Activated CD4-positive, alpha-beta memory T cell treated with anti-CD3 and anti-CD28 coated beads for 36 hours (primary cell): ENCODE measurements at places on chromosomes 1 and 21. TPM values are rescaled to one million over a fixed set of nuclear protein-coding genes. Genes with fewer than 3 reads are reported as not detected.
A peak's percentile ranks its signal among the peaks of the same experiment; 100 is the strongest.

DNA sequence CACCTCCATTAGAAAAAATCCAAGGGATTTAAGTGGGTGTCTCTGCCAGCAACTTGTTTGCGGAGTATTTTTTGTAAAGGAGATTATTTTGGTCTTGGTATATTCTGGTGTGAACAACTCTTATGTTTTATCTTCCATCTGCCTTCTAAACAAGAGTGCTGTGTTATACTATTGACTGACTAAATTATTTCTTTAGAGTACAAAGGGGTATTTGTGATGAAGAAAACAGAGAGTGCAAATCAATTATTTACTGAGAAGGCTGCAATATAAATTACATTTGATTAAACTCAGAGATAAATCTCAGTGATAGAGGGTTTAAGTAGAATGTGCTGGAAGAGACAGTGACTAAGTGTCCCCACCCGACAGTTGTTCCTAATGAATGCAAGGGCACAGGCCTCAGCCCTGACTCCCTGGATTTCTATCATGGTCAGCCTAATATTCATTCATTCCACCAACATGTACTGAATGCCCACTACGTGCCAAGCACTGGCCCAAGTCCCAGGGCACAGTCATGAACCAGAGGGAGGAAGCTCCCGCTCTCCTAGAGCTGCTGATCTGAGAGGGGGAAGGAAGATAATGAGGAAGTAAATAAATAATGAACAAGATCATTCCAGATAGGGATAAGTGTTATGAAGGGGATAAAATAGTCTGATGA lies 196.9 kb upstream of the C8B start:
- DNase-seq, result no peak

DNA sequence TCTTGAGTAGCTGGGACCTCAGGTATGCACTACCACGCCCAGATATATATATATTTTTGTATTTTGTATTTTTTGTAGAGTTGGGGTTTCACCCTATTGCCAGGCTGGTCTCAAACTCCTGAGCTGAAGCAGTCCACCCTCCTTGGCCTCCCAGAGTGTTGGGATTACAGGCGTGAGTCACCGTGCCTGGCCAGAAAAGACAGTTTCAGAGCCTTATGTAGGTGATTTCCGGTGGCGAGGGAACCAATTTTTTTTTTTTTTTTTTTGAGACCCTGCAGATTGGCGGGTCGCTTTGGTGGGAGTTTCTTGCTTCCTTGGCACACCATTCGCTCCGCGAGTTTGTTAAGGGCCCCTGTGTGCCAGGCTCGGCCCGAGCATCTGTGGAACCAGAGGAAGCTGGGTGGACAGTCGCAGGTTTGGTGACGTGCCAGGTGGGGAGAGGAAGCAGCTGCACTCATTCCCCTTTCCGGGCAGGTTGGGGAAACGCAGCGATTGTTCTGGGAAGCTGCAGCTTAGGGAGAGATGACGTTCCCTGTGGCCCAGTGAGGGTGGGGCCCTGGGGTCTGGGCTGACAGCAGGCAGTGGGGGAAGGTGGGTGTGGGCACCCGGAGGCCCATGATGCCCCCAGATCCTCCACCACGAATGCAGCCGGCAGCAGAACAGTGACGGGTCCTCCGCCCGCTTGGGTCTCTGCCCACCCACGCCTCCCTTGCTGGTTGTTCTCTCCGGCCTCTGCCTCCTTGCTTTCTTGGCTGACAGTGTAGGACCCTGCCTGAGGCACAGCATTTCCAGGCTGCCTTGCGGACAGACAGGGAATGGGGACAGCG lies 25.1 kb downstream of the SPSB1 start:
- DNase-seq, result peak; percentile 44

DNA sequence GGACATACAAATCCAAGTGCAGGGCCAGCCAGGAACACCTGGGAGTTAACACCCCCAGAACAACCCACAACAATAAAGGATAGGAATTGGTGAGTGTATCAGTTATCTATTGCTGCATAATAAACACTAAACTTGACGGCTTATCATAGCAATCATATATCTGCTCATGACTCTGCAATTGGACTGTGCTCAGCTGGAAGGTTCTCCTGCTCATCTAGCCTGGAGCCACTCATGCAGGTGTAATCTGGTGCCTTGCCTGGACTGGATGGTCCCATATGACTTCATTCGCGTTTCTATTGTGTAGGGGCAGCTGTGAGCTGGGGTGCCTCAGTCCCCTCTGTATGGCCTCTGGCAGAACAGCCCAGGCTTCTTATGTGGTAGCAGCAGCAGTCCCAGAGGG lies 76.3 kb upstream of the KLHDC7A start:
- DNase-seq, result no peak

DNA sequence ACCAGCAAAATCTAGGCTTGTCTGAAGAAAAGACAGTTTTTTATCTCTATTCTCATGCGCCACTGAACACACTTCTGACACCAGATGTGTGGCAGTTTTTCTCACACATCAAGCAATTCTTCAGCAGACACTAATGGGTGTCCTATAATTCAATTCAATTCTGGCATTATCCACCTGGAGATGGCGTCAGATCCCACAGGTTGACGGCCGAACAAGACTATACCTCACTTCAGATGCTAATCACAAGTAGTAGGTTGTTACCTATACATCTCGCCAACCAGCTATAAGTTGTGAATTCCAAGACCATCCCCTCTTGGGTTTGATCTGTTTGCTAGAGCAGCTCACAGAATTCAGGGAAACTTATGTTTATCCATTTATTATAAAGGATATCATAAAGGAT lies 89.9 kb upstream of the ARTN start:
- DNase-seq, result no peak

- DNase-seq, result no peak
Observed at GRCh38 chr1:244112636-244113035, 61.6 kb downstream of the ZBTB18 start.

GRCh38 chr1:22814176-22815042 lies 103.8 kb downstream of the EPHB2 start:
- no peak for DNase-seq

Gene TEX38
- total RNA-seq, result not detected

Gene WNT4
- not detected for total RNA-seq
